NCI-H1105 (cell line): ENCODE measurements at places on chromosomes 11 and 22.

DNA sequence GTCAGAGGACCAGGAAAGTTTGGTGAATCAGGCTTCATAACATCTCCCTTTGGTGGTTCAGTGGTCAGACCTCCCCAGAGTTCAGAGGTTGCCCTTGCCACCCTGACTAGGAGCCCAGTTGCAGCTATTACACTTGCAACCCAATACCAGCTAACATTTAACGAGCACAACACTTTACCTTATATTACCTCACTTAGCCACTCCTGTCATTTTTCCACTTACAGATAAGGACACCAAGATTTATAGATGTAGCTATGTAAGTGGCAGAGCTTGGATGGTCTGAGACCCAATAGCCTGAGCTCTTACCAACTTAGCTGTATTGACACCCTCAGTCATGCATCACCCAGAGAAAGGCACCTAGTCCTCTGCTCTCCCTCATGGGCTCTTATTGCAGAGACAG lies 234.7 kb downstream of the INSC start:
- no peak for DNase-seq

GRCh38 chr11:117877120-117877784 lies 794 bp upstream of the FXYD6 start:
- DNase-seq: peak; percentile 34

- no peak for DNase-seq
Observed at GRCh38 chr11:66967670-66968425, 7.3 kb upstream of the C11orf86 start.

- DNase-seq: no peak
Observed at GRCh38 chr22:40819599-40820140, 524 bp upstream of the SLC25A17 start.

GRCh38 chr22:26888887-26889286 lies 231.5 kb downstream of the MIAT start:
- no peak for DNase-seq

DNA sequence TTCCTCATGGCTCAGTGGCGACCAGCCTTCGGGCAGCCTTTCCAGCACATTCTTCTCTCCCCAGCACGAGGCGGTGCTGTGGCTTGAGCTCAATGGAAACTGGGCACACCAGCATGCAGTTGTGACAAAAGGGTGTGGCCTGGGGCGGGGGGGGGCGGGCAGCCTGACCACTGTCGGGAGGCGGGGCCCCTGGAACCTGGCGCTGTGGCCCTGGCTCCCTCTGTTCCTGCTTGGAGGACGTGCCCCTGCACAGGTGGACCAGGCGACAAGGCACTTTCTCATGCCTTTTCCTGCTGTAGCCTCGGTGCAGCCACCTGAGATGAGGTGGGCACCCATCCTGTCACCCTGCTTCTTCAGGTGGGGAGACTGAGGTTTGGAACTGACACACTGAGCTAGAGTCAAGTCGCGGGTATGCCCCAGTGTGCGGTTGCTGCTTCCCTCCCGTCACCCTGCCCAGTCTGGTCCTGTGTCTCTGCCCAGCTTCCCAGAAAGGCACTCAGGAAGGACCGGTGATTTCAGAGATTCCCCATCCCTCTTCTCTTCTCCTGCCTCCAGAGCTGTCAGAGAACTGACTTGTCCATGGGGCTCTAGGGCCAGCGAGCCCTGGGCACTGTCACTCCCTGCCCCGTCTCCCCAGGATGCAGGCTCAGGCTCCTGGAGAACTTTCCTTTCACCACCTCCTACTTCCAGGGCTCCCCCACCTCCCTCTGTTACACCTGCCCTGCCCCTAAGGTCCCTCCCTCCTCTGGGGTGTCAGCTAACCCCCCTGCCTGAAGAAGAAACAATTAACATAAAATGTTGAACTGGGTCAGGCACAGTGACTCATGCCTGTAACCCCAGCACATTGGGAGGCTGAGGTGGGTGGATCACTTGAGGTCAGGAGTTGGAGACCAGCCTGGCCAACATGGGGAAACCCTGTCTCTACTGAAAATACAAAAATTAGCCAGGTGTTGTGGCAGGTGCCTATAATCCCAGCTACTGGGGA lies 9.9 kb downstream of the B3GAT1 start:
- DNase-seq: no peak

GRCh38 chr22:29030016-29030617 lies 31.5 kb downstream of the C22orf31 start:
- DNase-seq: peak; percentile 32

DNA sequence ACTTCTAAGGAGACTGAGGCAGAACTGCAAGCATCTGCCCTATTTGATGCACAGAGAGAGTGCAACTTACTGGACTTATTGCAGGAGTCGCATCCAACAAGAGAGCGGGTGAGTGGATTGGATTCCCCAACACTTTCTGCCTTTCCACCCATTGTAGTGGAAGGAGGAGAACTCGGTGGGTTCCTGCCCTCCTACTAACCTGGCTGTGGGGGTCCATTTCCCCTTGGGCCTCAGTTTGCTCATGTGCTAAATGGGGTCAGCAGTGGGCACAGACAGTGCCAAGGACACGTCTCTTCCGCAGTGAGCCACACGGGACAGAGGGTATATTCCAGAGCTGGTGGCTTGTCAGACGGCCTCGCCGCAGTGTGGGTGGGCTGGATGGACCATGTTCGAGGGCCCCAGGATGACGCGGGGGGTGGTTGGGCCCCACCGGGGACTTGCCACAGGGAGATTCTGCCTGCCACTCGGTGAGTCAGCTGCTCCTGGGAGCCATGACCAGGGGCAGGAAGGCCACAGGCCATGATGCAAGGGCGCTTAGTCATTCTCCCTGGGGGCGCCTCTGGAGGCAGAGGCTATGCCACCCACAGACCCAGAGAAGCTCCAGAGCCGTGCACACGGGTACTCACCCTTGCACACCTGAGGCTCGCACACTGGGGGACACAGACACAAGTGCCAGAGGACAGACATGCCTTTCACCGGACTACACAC lies 8.2 kb downstream of the ALX4 start:
- no peak for DNase-seq

- no peak for DNase-seq
Observed at GRCh38 chr11:116481126-116481675, 291.6 kb downstream of the BUD13 start.

- DNase-seq: no peak
Observed at GRCh38 chr22:22948651-22949571, 61.3 kb downstream of the IGLL5 start.

DNA sequence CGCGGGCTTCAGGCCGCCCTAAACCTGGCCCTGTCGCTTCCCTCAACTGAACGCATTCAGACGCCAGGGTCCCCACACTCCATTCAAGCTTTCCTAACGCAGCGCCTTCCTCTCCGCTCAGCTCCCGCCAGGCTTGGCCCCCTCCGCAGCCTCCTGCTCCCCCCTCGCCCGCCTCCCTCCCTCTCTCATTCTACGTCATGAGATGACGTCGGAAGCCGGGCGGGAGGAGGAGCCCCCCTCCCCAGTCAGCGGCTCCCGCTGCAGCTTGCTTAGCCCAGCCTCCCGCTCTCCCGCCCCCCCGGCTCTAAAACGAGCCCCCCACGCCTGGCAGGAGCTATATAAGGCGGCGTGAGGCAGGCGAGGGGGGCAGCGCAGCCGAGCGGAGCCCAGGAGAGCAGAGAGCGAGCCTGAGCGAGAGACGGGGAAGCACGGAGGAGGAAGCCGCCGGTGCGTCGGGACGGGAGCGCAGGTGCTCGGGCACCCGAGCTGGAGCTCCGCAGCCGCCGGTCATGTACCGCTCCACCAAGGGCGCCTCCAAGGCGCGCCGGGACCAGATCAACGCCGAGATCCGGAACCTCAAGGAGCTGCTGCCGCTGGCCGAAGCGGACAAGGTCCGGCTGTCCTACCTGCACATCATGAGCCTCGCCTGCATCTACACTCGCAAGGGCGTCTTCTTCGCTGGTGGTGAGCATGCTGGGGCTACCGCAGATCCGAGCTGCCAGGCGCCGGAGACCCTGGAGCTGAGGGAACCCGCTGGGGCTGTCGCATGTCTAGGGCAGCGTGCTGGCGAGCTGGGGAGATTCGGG lies at the start of gene NPAS4:
TSS of gene NPAS4 (plus strand) at position 365 of the 806 bp plus-strand sequence. CDS start at position 510, 145 bp downstream.
- peak; percentile 90 for DNase-seq

GRCh38 chr11:98710986-98711385 lies 309.8 kb upstream of the CNTN5 start:
- no peak for DNase-seq

GRCh38 chr11:76291576-76292526 lies 85.5 kb upstream of the WNT11 start:
- no peak for DNase-seq

- DNase-seq: no peak
Observed at GRCh38 chr11:57349491-57350274, 11.5 kb downstream of the P2RX3 start.

DNA sequence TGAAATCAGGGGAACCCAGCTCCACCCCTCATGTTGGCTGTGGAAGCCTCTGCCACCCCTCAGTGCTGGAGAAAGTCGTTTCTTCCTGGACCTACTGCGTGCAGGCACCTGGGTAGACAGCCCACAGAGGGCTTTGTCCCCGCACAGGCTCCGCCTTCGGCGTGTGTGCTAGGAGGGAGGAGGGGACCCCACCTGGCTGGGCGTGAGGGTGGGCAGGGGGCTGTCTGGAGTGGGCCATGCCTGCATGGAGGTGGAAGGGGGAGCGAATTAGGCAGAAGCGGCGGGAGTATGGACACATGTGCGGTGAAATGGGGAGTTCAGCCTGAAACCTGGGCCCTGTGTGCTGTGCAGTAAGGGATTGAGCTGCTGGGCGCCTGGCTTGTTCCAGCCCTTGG lies 49.3 kb downstream of the FBLN1 start:
- DNase-seq: no peak

GRCh38 chr11:67405688-67406339 lies 1.9 kb downstream of the TBC1D10C start:
- no peak for DNase-seq

DNA sequence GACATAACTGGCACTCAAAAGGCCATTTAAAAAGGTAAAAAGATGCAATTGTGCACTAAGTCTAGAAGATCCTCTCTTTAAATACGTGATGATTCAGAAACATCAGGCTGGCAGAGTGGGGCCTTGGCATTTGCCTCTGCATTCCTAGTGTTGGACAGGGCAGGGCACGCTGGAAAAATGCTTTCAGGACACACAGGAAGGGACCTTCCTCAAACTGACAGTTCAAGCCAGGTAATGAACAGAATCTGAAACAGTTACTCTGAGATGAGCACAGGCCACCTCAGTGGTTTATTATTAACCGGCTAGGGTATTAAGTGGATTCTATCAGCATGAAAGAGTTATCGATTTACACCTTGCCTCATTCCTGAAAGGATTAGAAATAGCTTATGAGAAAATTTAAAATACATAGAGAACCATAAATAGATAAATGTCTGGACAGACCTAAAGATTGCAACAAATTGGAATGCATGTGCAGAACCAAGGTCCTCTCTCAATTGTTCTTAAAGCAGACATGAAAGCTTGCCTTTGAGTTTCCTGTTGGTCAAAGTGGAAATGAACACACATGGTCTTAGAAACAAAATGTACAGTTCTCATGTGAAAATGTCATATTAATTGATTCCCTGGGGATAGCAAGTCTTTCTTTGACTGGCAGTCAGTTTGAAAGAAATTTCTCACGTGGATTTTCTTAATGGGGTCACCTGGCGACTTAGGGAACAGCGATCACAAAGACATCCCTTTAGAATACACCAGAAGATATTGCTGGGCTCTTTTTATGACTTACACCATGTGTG lies 21.5 kb upstream of the CSNK2A3 start:
- DNase-seq: no peak

DNA sequence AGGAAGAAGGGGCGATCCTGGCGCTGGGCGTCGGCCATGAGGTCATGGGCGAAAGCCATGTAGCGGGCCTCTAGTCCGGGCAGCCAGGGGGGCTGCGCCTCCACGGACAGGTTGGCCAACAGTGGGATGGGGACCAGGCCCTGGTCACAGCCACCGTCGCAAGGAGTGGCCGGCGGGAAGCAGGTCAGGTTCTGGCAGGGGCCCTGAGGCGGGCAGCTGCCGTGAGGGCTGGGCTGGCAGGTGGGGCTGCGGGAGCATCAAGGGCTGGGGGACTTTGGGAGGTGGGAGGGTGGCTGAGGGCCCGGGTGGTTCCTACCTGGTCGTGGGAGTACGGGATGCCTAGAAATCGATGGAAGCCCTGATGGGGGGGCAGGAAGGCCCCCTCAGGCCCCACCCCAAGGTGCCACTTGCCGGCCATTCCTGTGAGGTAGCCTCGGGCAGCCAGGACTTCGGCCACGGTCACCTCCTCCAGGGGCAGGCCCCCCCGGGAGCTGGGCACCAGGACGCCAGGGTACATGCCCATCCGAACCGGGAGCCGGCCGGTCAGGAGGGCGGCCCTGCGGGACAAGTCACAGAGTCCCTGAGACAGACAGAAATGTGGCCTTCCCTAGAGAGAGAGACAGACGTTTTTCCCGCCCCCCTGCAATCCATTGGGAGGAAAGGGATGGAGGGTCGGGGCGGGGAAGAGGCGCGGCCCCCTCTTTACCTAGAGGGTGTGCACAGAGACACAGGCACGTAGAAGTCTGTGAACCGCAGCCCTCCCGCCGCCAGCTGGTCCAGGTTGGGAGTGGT lies 906 bp downstream of the ARSA start:
- DNase-seq: no peak
